Stimulated activated CD4-positive, alpha-beta T cell treated with anti-CD3 and anti-CD28 coated beads, Interleukin-1b, Interleukin-23, amount 100 ng/mL, for 1 hour (primary cell): ENCODE measurements at places on chromosomes 6 and 20.
A peak's percentile ranks its signal among the peaks of the same experiment; 100 is the strongest.

DNA sequence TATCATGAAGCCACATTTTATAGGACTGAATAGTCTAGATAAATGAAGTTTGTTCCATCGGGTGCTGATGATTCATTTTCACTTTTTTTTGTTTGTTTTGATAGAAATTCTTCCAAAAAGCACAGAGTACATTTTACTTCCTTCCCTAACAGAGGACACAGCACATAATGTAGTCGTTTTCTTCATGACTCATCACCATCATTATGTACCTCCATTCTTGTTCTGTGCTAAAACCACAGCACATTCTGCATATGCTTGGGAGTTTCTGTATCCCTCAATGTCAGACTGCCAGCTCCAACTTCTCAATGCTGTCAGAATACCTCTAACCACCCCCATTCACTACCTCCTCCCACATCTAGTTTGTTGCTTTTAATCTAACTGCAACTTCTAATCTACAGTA lies 1004.9 kb upstream of the ADGRB3 start:
- no peak for DNase-seq

GRCh38 chr6:13368731-13369115 lies 40.4 kb upstream of the TBC1D7 start:
- DNase-seq: no peak

GRCh38 chr6:38234141-38234540 lies 405.6 kb downstream of the BTBD9 start:
- DNase-seq: no peak

- DNase-seq: no peak
Measured at GRCh38 chr6:14267885-14268660, 150.5 kb downstream of the CD83 start.

- no peak for DNase-seq
Measured at GRCh38 chr6:13268913-13269518, 59.3 kb downstream of the TBC1D7 start.

DNA sequence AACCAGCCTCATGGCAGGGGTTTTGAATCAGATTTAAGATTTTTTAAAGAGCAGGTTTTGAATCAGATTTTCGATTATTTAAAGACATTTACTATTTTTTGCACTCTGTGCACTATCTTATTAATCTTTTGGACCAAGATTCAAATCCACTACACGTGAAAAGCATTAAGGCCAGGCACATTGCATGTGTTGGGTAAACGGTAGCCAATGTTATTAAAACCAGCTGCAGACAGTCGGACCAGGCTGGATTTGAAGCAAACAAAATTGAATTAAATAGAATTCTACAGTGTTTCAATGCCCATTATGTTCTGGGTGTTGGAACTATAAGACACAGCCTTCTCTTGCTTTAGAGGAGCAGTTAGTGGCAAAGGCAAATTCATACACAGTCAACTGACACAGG lies 7.7 kb downstream of the HLA-DOA start:
- no peak for DNase-seq

GRCh38 chr6:51585264-51585663 lies 502.1 kb downstream of the PKHD1 start:
- no peak for DNase-seq

- DNase-seq: no peak
Measured at GRCh38 chr20:33015114-33015484, 7.6 kb downstream of the BPIFB2 start.

DNA sequence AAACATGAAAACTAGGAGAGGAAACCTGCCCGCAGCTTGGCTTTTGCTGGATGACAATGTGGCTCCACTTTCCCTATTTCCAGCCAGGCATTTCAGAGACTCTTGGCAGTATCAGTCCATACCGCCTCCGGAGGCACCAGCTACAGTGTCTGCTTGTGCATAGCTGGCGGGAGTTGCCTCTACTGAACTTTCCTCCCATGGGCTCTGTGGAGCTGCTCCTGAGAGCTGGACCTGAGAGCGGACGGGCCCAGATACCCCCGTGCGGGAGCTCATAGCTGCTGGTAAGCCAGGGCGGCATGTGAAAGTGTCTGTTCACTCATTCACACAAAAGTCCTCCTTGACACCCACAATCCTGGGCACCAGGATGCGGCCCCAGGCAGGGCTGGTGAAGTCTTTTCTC lies 130.3 kb upstream of the PMEPA1 start:
- DNase-seq: no peak

GRCh38 chr20:16551607-16552006 lies 21.6 kb downstream of the KIF16B start:
- no peak for DNase-seq

GRCh38 chr6:113412589-113413357 lies 444.4 kb upstream of the MARCKS start:
- DNase-seq: no peak

- no peak for DNase-seq
Measured at GRCh38 chr6:160101277-160102205, 20.1 kb upstream of the SLC22A1 start.

DNA sequence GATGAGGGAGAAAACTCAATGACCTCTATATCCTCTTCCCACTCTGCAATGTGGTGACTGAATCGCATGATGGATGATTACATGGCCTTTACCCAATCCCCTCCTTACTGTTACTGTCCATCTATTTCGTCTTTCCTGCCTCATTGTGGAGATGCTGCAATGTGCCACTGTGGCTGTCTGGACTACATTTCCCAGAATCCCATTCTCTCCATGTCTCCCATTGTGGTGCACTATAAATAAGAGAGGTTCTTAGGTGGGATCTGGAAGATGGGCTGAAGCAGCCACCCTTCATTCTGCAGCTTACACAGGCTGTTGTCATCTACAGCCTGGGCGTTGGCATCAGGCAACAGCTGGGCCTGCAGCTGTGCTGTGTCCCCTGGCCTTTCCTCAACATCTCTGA lies 233.6 kb downstream of the PRKN start:
- DNase-seq: no peak

- peak; percentile 14 for DNase-seq
Measured at GRCh38 chr6:125191916-125192609, 38.5 kb downstream of the TPD52L1 start.

DNA sequence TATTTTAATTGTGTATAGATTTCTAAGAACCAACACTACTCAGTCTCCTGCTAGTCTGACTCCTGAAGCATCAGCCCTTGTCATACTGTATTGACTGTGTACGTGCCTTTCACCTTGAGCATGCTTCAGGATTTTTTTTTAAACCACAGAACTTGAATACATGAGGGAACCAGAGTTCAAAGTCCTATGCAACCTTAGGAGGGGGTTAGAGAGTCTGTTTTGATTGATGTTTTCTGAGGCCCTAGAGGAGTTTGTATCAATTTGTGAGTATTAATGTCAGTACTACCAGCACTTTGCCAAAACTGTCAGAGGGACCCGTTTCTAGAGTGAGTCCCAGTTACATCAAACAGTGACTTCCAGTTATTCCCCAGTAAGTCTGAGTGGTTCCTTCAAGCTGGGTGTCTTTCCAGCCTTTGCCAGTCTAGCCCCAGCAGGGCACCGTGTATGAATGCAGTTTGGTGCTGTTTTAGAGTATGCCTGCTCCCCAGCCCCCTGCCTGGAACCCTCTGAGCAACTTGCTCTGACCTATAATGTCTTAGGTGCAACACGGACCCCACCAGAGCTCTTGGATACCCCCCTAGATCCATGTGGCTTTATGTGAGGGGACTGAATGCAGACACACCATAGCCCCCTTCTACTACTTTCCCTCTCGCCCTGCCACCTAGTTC lies 8.5 kb downstream of the TP53INP2 start:
- DNase-seq: no peak

GRCh38 chr6:40791004-40791403 lies 203.8 kb upstream of the LRFN2 start:
- DNase-seq: no peak

GRCh38 chr6:119481976-119482375 lies 132.4 kb upstream of the MAN1A1 start:
- no peak for DNase-seq

- no peak for DNase-seq
Measured at GRCh38 chr20:45066372-45066771, 34.6 kb downstream of the KCNS1 start.

DNA sequence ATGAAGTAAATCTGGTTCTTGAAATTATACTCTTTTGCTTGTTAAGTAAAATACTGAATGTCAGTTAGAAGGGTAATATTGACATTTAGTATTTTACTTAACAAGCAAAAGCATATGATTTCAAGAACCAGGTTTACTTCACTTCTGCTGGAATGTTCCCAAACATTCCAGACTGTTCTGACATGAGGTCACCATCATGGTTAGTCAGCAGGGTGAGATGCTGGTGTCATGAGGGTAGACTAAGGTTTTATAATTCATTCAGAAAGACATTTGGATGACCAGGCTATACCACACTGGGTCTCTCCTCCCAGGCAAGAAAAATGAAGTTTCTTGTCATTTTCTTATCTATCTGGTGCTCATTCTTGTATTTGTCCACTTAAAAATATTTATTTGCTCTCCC lies 414.4 kb upstream of the MMS22L start:
- no peak for DNase-seq

GRCh38 chr6:38177882-38178583 lies 358.5 kb downstream of the ZFAND3 start:
- no peak for DNase-seq

DNA sequence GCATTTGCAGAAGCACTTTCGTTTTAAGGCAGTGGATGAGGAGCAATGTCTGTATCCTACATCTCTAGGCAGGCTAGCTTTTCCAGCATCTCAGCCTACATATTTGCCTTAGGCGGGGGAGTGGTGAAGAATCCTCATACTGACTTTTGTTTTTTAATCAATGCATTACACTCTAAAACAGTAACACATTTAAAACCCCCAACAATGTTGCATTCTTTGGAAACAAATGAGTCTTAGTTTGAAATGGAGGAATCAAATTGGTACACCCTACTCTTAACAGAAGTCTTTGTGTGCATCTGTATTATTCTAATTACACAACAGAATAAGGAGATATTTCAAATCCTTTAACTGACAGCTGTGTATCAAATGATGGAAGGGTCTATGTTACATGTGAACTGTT lies 9.0 kb downstream of the NKAIN2 start:
- no peak for DNase-seq

- DNase-seq: no peak
Measured at GRCh38 chr6:26477426-26477825, 19.7 kb downstream of the BTN2A1 start.

- no peak for DNase-seq
Measured at GRCh38 chr20:51028616-51029212, 5.8 kb upstream of the KCNG1 start.

GRCh38 chr6:25874118-25874517 lies at the start of gene SLC17A3:
SLC17A3 (minus strand) TSS chr6:25874243; CDS start chr6:25868387, 5,856 bp downstream.
- no peak for DNase-seq

DNA sequence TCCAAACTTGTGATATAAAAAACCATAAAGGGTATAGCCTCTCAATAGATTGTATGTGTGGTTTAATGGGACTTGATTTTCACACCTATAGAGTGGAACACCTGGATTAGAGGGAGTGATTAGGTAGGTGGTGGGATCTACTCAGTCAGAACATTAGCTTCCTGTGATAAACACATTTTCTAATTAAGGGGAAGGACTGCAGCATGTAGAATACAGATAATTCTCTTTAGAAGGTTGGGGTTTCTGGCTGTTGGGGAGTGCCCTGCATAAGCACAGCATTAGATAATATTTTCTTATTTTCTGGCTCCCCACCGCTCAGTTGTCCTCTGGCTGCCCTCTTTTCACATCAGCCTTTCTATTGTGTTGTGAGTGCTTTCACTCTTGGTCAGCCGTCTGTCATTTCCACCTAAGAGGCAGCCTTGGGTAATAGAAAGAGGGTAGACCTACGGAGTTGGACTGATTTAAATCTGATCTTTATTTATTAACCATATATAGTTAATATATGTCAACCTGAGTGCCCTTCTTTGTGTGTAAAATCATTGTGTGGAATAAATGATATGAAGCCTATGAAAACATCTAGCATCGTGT lies 8.0 kb downstream of the CSE1L start:
- DNase-seq: no peak

DNA sequence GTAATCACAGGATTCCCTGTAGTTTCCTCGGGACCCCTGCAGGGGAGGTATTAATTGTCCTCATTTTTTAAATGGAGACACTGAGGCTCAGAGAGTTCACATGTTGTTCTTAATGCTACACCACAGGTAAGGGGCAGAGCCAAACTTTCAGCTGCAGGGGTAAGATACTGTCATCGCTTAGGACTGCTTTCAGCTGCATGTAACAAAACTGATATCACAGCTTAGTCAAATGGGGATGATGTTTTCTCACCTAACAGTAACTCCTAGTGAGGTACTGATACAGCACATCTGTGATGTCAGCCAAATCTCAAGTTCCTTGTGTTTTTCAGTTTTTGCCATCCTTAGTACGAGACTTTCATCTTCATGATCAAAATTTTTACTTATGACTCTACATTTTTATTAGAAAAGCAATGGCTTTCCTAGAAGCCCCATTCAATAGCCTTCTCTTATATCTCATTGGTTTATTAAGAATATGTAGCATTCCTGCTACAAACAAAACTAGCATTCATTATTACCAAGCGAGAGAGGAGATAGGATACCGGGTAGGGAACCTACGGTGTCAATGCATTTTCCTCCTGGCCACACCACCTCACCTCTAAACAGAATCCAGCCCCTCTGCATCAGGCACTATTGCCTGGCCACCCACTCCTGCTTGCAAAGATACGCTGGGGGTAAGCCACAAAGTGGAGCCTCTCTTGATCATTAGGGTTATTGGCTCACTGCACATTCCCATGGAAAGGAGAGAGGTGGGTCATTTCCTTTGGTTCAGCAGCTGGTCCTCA lies 557.5 kb downstream of the CD83 start:
- no peak for DNase-seq

- DNase-seq: no peak
Measured at GRCh38 chr6:46993846-46994245, 48.3 kb downstream of the ADGRF1 start.

GRCh38 chr20:32018269-32019155 lies 8.3 kb downstream of the CCM2L start:
- DNase-seq: peak; percentile 2

DNA sequence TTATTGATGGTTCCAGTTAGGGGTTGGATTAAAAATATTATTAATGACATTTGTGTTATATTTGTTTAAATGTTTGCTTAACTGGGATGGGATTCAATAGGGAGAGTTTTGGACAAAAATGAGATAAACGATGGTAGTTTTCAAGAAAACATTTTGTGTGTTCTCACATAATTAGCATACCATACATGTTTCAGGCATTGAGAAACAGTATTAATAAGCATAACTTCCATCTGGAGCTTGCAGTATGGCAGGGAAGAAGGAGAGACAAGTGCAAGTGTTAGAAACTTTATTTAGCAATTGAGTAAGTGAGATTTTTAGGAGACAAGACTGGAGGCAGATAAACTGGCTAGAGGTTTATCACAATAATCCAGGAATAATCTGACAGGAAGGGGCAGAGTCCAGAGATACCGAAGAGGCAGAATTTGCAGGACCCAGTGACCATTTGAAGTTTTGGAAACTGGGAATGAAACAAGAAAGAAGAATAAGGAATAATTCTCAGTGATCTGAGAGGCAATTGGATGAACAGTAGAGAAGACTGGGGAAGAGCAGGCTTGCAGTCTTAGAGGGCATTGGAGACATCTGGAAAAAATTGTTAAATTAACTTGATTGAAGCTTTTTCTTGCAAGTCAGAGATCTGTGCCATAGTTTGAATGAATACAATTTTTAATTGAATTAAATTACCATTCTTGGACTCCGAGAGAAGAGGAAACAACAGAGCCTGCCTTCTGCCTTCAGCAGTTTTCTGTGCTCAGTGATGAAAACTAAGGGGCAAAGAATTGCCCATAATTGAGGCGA lies 73.0 kb upstream of the PTCHD4 start:
- no peak for DNase-seq

- no peak for DNase-seq
Measured at GRCh38 chr6:44733868-44734267, 346.4 kb downstream of the CDC5L start.
